WERI-Rb-1 (cell line): ENCODE measurements at places on chromosomes 1 and 21.

- DNase-seq = no peak
These were observed 13.6 kb downstream of the SLC26A9 start for GRCh38 chr1:205929496-205930194.

DNA sequence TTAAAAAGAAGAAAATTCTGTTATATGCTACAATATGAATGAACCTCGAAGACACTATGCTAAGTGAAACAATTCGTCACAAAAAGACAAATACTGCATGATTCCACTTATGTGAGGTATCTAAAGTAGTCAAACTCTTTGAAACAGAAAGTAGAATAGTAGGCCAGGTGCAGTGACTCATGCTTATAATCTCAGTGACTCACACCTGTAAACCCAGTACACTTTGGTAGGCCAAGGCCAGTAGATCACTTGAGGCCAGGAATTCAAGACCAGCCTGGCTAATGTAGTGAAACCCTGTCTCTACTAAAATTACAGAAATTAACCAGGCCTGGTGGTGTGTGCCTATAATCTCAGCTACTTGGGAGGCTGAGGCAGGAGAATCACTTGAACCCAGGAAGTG lies 25.7 kb downstream of the EPHA10 start:
- DNase-seq = no peak

GRCh38 chr1:10432910-10433700 lies 2.9 kb downstream of the CENPS start:
- DNase-seq = no peak

- DNase-seq = no peak
These were observed 356.4 kb upstream of the KAZN start for GRCh38 chr1:14242123-14242522.

DNA sequence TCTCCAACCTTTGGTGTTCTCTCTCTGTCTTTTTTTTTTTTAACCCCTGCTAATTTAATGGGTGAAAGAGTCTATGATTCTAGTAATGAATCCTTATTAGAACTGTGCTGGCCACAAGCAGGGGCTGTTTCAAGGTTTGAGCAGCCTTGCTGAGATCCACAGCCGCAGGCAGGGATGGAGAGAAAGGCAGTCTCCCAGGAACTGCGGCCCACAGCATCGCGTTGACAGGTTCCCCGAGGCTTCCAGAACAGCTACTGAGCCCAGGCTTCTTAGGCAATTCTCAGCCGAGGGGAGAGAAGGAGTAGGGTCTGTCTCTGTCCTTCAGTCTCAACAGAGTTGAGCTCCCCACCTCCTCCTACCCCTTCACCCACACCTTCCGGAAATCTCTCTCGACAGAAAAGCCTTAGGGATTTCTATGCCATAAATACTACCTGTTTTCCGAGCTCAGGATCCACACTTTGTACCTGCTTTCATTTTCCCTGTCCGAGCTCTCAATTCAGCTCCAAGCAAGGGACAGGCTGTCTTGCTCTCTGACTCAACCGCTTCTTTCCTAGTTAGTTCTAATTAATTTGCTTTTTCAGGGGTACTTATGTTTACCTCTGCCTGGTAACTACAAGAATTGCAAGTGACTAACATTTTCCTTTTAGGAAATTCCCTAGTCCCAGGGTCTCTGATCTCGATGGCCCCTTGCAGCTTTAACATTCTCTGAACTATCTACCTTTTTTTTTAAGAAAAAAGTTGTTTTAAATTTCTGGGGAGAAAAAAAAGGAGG lies 6.7 kb upstream of the CASZ1 start:
- no peak for DNase-seq
